Fibroblast of villous mesenchyme (primary cell): ENCODE measurements at places on chromosomes 1 and 21. TPM values are rescaled to one million over a fixed set of nuclear protein-coding genes. Genes with fewer than 3 reads are reported as not detected.

GRCh38 chr1:101203820-101204540 is 32.8 kb upstream of the S1PR1 start:
- peak; percentile 39 for DNase-seq

GRCh38 chr1:100773444-100773843 is 53.9 kb downstream of the VCAM1 start:
- peak; percentile 28 for DNase-seq

GRCh38 chr21:42631142-42631541 is 22.3 kb upstream of the PDE9A start:
- no peak for DNase-seq

DNA sequence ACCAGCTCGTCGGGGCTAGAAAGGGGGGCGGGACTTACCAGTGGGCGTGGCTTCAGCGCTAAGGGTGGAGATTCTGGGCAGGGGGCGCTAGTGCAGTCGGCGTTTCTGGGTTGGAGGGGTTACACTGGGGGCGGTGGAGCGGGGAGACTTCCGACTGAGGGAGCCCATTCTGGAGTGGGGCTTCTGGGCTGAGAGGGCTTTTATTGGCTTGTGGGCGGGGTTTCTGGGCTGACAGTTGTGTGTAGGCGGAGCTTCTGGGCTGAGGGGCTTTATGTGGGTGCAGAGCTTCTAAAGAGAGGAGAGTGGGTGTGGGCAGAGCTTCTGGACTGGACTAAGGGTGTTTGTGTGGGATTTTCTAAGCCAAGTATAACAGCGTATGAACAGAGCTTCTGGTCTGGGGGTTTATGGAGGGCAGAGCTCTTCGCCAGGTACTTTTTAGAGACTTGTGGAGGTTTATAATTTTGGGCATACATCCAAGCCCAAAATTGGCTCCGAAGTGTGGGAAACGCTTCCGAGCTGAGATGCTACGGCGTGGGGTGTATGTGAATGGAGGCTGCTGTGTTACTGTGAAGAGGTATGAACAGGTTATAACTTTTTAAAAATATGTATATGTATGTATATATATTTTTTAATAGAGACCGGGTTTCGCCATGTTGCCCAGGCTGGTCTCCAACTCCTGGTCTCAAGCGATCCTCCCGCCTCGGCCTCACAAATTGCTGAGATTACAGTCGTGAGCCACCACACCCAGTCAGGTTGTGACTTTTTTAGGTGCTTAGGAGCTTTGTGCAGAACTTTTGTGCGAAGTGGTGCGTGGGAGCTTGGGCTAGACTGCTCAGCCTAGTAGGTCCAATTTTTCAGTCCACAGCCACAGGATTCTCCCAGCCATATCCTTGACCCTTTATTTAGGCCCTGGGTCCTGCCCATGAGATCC is 825 bp downstream of the TMEM39B start:
- DNase-seq = no peak

DNA sequence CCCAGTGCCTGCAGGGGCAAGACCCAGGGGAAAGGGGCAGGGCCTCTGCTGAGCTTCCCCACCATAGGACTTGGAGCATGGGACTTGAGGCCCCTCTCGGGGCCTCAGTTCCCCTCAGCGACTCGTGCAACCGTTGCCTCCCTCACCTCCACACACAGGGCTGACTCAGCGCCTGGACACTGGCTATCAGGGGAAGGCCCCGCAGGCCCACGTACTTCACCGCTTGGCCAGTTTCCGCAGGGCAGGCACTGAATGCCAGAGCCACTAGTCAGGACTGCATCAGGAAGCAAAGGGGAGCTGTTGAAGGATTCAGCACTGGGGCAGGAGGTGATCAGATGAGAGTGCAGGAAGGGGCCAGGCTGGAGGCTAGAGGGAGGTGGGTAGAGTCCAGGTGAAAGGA is 15.5 kb upstream of the FAM131C start:
- DNase-seq = peak; percentile 33

SPRR1B gene
- not detected in 2 replicates for total RNA-seq

KCNT2 gene
- 3.2 and 7.3 TPM in 2 replicates for total RNA-seq

NEGR1 gene
- 7.1 and 13.8 TPM in 2 replicates for total RNA-seq
